ENCODE measurements at places on chromosomes 2 and 18.

DNA sequence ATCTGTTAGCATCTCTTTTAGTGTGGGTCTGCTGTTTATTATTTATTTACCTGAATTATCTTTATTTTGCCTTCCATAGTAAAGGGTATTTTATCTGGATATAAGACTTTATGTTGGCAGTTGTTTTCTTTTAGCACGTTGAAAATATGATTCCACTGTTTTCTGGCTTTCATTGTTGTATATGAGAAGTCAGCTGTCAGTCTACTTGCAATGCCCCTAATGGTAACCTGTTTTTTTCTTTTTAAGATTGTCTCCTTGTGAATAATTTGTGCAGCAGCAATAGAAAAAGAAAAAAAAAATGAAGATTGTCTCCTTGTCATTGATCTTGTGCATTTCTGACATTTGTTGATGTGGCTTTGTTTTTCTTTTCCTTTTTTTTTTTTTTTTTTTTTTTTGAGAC lies 27.2 kb downstream of the SNED1 start:
- DNase-seq: no peak

DNA sequence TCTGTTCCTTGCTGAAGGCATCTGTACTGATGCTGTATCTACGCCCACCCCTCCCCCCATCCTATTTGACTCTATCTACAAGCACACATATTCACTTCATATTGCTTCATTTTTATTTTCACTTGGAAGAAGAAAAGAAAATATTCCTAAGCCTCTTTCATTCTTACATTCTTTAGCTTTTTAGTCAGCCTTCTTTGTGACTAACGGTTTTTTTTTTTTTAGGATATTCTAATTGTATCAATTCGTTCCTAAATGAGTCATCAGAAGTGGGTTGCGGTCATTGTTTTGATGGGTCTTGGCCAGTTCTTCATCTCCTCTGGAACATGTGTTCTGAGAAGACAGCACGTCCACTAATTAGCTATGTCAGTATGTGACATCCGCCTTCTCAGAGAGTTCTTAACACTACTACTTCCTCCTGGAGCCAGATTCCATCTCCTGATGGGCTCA lies 88.7 kb downstream of the MYO1B start:
- no peak for DNase-seq

- no peak for DNase-seq
Observed at GRCh38 chr2:236550290-236550689, 19.3 kb upstream of the ACKR3 start.

- DNase-seq: no peak
Observed at GRCh38 chr2:200347301-200347700, 40.8 kb downstream of the SPATS2L start.

DNA sequence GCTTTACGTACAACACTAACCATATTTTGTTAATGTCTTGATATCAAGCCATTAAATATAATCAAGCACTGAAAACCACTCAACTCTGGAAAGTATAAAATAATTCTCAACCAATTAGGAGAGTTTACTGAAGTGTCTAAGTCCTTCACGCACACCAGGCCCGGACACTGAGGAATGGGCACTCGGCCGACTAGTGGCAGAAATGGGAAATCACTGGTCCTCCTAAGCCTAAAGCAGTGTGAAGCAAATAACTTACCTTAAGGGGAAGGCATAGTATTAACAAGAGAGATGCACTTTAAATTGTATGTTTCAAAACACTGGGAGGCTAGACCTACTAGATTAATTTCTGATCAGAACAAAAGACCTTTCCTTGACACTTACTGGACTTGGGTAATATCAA lies 45.7 kb downstream of the FAM210A start:
- no peak for DNase-seq

- DNase-seq: no peak
Observed at GRCh38 chr2:163455815-163456214, 280.0 kb downstream of the FIGN start.

DNA sequence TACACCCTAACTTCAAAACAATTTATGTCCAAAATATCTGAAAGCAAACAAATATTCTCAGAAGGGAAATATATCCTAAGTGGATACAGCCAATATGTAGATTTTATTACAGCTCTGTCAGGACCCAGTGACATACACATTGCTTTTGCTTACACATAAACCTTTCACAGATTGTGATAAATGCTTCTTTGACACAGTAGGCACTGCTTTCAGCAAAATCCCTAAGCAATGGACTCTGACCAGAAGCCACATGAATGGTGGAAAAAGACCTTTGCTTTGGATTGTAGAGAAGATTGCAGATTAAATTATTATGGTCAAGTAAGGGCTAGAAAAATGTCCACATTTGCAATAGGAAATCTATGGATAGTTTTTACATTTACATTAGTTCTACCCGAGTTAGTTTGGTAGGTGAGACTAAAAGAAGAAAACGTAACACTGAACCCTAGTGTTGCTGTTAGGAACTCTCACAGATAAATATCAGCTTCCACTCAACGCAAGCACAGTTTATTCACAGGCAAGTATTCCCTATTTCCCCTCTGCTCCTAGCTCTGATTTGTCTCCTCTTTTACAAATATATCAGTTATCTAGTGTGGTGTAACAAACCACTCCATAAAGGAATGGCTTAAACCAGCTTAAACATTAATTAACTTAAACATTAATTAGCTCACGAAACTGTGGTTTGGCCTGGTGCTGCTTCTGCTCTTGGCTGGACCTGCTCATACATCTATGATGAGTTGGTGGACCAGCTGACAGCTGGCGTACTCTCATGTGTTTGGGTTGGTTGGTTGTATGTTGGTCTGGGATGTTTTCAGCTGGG lies 23.6 kb upstream of the SERPINE2 start:
- no peak for DNase-seq

DNA sequence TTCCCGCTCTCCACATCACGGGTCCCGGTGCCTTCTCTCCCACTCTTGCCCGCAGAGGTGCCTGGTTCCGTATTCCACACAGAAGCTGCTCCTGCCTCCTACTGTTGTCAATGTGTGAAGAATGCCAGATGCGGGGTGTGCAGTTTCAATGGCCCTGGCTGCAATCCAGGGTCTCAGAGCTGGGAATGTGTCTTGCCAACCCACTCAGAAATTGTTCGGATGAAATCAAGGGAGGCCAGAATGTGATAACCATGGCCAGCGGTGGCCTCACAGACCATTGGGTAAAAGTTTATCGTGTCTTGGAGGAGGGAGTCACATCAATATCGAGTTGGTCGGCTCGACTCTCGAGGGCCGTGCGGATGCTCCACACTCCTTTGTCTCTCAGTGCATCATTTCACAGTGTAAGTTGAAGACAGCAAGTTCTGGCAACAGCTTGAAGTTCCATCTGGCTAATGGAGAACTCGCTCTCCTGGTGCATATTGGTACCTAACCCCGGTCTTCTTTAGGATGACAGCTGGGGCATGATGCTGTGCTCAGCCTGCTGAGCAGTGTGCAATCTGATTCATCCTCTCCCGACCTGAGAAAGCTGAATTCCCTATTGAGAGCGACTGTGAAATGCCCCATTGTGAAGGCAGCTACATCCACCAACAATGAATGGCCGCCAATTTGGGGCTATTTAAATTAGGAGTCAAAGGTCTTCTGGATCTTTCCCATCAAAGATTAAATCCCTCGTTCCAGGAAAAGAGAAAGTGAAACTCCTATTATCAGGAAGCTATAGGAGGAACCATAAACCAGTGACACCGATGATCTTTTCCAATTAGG lies 389.0 kb downstream of the SOX11 start:
- no peak for DNase-seq

GRCh38 chr2:42052702-42053481 lies 5.1 kb downstream of the PKDCC start:
- no peak for DNase-seq

DNA sequence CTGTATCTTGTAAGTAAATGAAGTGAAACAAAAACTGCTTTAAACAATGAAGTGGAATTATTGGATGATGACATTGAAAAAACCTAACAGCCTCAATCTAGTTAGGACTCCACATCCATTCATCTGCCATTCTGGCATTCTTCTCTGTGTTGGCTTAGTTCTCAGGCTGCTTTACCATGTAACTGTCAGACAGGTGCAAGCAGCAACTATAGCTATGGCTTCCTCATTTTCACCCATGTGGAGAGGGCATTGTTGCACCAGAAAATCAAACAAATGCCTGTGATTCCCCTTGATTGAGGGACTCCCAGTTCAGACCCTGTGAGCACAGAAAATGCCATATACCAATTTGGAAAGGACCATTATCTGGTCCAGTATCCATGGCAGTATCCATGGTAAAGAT lies 129.5 kb upstream of the NYAP2 start:
- no peak for DNase-seq

DNA sequence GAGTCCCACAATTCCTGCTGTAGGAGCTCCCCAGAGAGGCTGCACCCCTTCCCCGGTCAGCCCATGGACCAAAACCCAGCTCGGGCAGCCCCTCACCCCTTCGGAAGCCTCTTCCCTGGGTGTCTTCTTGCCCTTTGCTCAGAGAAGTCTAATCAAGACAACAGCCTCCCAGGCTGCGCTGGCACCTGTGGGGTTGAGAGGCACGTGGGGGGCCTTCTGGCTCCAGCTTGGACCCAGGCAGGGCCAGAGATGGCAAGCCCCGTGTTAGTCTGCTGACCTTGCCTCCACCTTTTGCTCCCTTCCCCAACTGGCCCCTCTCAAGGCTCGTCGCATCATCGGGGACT lies 10.4 kb downstream of the SLC4A3 start:
- DNase-seq: no peak

DNA sequence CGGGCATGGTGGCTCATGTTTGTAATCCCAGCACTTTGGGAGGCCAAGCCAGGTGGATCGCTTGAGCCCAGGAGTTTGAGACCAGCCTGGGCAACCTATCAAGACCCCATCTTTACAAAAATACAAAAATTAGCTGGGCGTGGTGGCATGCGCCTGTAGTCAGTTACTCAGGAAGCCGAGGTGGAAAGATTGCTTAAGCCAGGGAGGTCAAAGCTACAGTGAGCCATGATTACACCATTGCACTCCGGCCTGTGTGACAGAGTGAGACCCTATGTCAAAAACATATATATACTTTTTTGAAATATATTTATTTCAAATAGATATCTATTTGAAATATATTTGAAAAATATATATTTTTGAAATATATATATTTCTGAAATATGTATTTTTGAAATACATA lies 10.9 kb downstream of the OSBPL1A start:
- no peak for DNase-seq

DNA sequence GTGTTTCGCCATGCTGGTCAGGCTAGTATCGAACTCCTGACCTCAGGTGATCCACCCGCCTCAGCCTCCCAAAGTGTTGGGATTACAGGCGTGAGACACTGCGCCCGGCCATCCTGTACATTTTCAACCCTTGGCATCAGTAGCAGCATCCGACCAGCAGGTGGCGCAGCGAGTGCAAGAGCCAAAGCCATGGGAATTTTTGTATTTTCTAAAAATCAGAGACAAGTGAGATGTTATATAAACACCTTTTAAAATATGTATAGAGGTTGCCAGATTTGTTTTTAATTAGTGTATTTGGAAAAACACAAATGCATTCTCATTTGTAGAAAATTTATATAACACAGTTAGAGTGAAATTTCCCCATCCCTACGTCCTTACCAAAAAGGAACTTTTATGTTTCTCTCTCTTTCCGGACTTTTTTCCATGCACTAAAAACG lies 36.8 kb downstream of the MOGAT1 start:
- peak; percentile 73 for DNase-seq

GRCh38 chr2:95297639-95298395 lies 670 bp downstream of the KCNIP3 start:
- no peak for DNase-seq

- peak; percentile 7 for DNase-seq
Observed at GRCh38 chr2:42974721-42975717, 182.6 kb upstream of the HAAO start.

DNA sequence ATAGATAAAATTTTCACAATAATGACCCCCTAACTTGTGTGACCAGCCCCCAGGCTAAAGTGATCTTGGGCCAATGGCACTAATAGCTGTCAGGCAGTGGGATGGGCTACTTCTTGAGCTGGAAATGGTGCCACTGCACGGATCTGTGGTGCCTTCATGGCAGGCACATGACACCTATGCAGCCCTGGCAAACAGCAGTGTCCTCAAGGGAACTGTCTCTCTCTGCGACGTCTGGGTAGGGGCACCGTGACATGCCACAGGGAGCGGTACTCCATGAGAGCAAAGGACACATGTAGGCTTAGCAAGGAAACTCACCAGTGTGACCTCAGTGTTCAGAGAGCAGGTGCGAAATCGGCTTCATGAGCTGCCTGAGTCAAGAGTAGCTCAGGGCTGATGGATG lies 161.7 kb upstream of the TWIST2 start:
- DNase-seq: no peak

GRCh38 chr18:35005963-35006577 lies 35.1 kb upstream of the MAPRE2 start:
- no peak for DNase-seq

GRCh38 chr2:1686784-1687105 lies 57.6 kb downstream of the PXDN start:
- DNase-seq: no peak

DNA sequence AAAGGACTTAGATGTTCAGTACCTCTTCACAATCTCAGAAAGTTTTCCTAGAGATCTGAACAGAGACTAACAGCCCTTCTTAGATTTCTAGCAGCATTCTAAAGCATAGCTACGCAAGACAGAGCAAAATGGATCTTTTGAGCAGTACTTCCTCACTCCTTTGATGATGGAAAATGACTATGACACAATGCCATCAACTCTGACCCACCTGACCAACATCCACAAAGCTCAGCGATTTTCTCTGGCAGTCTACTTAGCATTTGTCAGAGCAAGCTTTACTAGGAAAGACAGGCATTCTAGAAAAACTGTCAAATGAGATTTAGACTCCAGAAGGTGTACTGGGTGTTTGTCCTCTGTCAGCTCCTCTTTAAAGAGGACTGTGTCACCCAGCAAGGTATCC lies 180.9 kb upstream of the ACVR2A start:
- no peak for DNase-seq

- no peak for DNase-seq
Observed at GRCh38 chr2:52368141-52368540, 1336.2 kb upstream of the NRXN1 start.

GRCh38 chr2:197152451-197153228 lies 157.9 kb downstream of the ANKRD44 start:
- DNase-seq: no peak

DNA sequence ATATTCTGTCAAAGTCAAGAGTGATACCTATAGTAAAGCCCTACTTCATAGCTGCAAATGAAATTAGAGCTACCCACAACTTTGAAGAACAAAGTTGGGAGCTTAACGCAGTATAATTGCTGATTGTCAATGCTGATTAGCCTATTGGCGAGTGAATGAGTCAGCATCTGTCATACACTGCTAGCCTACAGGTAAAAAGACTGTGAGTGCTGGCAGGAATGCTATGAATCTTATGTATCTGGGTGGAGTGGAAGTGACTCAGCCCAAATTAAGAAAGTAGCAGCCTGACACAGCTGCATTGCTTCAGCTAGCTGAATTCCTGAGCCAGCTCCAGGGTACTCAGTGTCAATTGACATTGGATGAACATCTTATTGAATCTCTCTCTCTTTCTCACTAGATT lies 179.4 kb upstream of the DCC start:
- DNase-seq: no peak
